Fibroblast of the aortic adventitia (primary cell): ENCODE measurements at places on chromosomes 2 and 18.

GRCh38 chr2:21453723-21454450 lies 330.1 kb downstream of the TDRD15 start:
- no peak for DNase-seq

DNA sequence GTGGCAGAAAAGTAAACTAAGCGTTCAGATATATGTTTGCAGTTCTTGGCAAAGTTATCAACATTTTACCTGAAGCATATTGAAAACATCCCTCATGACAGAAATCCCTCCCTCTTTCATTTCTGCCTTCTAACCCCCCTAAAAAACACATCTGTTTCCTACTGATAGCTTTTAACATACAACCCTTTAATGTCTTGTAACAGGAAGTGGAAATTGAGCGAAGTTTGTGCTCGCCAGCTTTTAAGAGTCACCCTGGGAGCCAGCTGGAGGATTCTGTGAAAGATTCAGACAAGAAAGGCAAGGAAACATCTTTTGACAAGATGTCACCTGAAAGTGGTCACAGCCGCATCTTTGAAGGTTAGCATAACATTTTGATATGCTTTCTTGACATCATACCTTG lies 247.4 kb downstream of the XIRP2 start:
- DNase-seq, result no peak

GRCh38 chr2:241746084-241746483 lies 11.7 kb downstream of the D2HGDH start:
- DNase-seq, result no peak

DNA sequence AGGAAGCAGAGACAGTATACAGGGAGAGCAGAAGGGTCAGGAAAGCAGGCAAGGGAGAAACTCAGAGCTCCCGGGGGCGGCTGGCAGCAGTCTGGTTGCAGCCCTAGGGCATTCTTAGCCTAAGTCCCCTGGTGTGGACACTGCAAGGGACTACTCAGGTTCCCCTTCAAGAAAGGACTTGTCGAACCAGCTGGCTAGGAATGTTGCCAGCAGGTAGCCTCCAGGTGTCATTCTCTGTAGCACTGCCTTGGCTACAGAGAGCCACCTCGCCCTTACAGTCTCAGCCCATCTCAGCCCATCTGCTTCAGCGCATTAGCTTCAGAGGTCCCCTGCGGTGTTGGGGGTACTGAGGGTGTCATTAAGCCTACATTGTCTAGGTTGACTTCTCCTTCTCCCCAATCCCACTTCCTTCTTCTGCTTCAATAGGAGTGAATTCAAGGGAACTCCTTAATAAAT lies 11.3 kb upstream of the TMSB10 start:
- DNase-seq, result no peak

DNA sequence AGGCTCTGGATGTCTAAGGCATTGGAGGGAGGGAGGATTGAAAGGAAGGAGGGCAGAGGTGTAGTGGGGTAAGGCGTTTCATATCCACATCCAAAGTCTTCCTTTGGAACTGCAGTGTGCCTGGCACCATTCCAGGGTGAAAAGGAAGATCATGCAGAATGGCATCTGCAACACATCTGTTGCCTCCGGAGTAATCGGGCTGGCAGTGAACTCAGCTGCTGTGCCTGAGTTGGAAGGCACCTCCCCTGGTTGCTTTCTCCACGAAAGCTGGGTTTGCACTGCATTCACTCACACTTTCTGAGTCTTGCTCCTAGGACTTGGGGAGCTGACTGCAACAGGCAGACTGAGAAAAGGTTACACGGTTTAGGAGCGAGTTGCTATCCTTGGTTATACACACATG lies 30.3 kb upstream of the SEC11C start:
- no peak for DNase-seq

GRCh38 chr2:146806364-146807005 lies 1038.3 kb upstream of the ACVR2A start:
- peak; percentile 84 for DNase-seq

- DNase-seq, result no peak
Measured at GRCh38 chr2:199197448-199197847, 260.3 kb downstream of the SATB2 start.

DNA sequence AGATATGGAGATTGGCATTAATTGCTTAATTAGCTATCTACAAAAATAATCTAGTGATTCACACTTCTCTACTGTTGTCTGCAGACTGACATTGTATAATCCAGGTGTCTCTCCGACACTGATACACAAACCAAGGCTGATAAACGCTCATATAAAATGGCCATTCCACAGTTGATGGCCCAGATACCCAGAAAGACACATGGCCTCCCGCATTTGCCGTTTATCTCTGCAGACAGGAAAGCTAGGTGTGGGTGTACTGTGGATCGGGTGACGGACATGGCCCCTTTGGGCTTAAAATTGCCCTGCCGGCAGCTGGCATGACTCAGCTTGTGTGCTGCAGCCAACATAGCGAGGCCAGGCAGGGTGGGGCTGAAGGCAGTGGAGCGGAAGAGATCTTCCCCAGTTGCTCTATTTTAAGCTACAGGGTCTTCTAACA lies 18.5 kb downstream of the PMAIP1 start:
- DNase-seq, result peak; percentile 55

GRCh38 chr2:105377871-105378270 lies 21.0 kb downstream of the FHL2 start:
- DNase-seq, result no peak

DNA sequence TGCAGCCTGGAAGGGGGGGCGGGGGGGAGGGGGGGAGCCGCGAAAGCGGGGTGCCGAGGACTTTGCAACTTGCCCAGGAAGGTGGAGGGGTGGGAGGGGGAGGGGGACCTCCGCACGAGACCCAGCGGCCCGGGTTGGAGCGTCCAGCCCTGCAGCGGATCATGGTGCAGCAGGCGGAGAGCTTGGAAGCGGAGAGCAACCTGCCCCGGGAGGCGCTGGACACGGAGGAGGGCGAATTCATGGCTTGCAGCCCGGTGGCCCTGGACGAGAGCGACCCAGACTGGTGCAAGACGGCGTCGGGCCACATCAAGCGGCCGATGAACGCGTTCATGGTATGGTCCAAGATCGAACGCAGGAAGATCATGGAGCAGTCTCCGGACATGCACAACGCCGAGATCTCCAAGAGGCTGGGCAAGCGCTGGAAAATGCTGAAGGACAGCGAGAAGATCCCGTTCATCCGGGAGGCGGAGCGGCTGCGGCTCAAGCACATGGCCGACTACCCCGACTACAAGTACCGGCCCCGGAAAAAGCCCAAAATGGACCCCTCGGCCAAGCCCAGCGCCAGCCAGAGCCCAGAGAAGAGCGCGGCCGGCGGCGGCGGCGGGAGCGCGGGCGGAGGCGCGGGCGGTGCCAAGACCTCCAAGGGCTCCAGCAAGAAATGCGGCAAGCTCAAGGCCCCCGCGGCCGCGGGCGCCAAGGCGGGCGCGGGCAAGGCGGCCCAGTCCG lies 540 bp downstream of the SOX11 start:
- DNase-seq, result no peak

DNA sequence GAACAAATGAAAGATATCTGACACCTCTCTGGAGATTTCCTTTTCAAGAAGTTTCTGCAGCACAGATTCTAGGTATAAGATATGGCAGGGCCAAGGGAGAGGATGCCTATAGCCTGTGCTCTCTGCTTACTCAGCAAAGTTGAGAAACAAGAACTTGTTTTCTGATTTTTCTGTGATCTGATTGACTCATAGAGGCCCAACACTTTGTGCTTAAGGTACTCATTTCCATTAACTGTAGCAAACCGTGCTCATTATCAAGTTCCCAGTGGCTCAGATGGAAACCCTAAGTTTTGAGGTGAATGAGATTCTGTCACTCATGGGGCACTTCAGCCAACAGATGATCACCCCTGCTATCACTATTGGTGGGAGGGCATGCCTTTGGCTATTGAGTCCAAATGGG lies 124.3 kb downstream of the SP100 start:
- no peak for DNase-seq

- DNase-seq, result no peak
Measured at GRCh38 chr2:143934626-143935481, 585.1 kb downstream of the ZEB2 start.

GRCh38 chr2:134491022-134491421 lies 227.8 kb downstream of the TMEM163 start:
- DNase-seq, result no peak

- no peak for DNase-seq
Measured at GRCh38 chr2:100060875-100061274, 81.5 kb downstream of the AFF3 start.

DNA sequence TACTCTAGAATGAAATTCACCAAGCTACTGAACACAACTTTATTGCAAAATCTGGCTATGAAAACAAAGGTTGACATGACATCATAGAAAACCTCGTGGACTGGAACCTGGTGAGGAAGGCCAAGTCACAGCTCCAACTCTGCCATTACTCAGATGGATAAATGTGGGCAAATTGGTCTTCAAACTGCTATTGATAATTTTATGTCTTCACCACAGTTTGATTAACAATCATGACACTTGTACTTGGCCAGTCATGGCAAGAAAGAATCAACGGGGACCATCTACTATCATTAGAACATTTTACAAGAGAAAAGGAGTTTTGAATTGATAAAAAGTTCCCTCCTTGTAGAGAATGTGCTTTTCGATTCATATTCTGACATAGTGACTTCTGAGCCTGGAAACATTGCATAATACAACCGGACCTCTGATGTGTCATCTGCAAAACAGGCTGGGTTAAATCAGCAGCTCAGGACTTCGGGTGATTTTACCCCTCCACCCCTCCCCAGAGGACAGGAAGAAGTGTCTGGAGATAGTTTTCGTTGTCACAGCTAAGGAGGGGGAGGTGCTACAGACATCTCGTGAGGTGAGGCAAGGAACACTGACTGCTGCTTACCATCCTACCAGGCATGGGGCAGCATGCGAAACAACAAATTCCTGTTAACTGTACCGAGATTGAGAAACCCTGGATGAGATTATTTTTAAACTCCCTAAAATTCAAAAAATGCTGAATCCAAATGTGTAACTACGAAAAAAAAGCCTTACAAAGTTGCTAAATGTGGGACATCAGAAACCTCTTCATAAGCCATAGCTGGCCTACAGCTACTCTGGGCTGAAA lies 8.4 kb downstream of the L3MBTL4 start:
- DNase-seq, result no peak

GRCh38 chr18:78455386-78455785 lies 524.2 kb upstream of the SALL3 start:
- no peak for DNase-seq

- no peak for DNase-seq
Measured at GRCh38 chr2:169320561-169320960, 41.8 kb downstream of the LRP2 start.

GRCh38 chr2:74540291-74540690 lies 10.6 kb downstream of the HTRA2 start:
- DNase-seq, result peak; percentile 92
